RWPE1 (cell line): ENCODE measurements at places on chromosomes 11 and 22.

DNA sequence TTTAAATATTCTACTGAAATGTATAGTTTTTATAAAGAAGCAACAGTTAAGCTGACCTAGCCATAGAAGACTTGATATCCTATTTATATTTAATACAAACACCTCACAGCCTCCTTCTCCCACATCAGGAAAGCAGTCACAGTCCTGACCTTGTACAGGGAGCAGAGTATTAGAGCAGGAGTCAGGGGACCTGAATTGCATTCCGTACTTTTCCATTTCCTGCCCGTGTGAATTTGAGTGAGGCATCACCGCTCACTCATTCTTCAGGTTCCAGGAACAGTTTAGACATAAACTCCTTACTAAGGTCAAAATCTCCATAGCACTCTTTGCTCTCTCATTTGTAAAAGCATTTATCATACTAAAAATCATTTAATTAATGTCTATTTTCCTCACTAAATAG lies 482.5 kb upstream of the FAT3 start:
- no peak for DNase-seq

DNA sequence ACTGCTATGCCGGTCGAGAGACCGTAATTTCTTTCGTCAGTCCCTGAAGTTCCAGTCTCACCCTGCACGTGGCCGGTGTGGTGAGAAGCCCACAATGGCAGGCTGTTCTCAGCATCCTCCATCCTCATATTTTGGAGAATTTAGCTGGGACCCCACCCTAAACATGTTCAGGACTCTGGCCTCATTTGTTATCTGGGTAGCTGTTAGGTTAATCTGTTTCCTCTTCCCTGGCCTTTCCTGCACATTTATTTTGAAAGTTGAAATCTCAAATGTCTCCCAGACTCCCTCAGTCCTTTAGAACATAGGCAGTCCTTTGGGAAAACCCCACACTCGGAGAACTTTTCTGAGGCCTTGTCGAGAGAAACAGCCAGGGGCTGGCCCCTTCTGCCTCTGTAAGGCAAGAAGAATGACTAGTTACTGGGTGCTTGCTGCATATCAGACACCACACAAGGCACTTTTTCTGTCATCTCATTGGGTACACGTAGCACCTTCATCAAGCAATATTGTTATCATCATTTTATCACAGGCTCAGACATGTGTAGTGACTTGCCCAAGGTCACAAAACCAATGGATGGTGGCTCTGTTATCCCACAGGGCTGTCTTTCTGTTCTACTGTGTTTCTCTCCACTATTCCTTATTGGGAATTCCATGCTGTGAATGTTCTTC lies 109.3 kb upstream of the CRYBB3 start:
- DNase-seq = no peak

DNA sequence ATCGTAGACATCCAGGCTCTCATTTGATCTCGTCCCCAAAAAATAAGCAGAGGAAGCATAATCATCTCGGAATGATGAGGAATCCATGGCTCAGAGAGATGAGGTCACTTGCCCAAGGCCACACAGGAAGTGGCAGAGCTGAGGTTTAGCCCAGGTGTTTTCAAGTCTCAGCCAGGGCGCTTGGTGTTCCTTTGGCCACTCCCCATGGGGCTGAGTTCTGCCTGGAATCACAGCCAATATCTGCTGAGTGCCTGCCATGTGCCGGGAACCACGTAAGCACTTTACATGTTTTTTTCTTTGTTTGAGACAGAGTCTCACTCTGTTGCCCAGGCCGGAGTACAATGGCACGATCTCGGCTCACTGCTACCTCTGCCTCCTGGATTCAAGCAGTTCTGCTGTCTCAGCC lies 29.5 kb upstream of the MYH9 start:
- DNase-seq = peak; percentile 44

DNA sequence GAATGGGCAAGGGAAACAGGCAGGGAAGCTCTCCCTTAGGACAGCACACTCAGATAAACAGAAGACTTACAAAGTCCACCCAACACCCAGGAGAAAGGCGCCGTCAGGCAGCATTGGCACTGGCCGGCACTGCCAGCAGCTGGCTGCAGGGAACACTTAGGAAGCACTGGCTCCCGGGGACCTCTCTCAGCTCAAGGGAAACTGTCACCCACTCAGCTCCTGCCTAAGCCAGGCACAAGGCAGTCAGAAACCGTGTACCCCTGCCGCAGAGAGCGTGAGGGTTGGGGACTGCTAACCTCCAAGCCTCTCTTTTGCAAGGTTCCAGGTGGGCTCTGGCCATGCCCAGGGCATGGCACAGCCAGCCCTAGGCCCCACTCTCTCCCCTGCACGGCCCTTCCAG lies 64.7 kb downstream of the DGCR2 start:
- DNase-seq = no peak

GRCh38 chr22:32829451-32829851 lies 27.9 kb downstream of the TIMP3 start:
- DNase-seq = no peak
